GOT3 (cell line): ENCODE measurements at places on chromosomes 5 and 9.

DNA sequence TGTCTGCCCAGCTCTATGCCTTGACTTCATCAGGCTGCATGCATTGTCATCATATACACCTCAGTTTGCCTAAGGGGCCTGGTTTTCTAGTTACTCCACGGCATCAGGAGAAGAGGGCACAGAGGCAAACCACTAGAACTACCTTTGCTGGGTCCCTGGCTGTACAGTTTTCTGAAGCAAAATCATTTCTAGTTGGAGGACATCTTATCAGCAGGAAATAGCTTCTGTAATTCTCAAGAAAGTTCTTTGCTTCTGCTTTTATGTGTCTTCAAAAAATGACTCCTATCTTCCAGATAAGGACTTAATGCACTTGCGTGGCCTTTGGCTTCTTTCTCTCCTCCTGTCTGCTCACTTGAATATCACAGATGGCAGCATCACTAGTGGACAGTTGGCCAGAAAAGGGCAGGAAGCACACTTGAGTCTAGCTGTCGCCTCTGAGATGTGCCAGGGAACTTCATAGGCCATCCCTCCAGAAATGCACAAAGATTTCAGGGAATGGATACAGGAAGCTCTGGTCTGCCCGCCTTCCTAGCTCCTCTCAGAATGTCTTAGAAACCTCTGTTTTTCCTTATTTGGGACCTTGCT, 22.4 kb upstream of the LTC4S start:
- DNase-seq, result no peak

DNA sequence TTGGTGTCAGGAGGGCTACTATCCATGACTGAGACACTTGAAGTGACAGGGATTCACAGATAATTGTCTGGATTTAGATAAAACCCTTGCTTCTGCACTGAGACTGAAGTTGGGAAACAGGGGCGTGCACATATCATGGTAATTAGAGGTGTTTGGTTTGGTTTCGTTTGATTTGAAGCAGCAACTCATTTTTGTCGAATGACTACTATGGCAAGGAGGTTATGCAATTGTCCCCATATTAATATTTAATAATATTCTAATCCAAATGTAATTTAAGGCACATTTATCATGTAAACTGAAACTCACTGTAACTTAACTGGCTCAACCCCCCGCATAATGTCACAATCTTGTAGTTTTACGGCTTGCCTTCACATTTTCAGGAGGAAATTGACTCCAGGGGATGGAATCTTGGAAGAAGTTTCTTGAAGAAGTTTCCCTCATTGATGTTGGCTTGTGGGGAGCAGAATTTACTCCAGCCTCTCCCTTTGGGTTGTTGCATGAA, 12.5 kb downstream of the ZNF366 start:
- DNase-seq, result no peak

- no peak for DNase-seq
Measured at GRCh38 chr5:64595031-64595855, 89.4 kb downstream of the RGS7BP start.

GRCh38 chr5:176153741-176154140, 84.5 kb upstream of the SIMC1 start:
- no peak for DNase-seq

DNA sequence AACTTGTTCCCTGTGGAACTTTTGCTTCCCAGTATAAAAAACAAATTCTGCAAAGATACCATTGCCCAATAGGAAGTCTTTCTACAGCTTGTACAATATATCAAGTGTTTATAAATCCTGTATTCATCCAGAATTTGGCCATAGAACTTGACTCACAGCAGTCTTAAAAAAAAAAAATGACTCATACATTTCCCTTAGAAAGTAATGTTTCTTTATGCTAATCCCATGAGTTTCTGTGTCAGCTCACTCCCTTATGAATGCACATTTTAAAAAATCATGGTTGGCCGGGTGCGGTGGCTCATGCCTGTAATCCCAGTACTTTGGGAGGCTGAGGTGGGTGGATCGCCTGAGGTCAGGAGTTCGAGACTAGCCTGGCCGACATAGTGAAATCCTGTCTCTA, 89.3 kb upstream of the DMRT1 start:
- DNase-seq, result no peak

DNA sequence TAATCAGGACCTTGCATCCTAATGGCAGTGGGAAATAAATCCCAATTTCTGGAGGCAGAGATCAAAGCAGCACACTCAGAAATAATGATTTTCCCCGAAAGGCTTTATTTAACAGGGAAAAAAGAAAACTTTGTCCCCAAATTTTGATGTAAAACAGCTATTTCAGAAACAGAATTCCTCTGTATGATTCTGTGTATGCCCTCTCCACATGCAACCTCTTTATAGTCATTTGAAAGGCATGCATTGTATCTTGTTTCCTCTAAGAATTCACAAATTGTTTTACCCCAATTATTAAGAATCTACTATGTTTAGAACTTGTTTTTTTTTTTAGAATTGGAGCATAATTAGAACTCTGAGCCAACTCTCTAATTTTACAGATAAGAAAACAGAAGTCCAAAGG, 2.7 kb upstream of the PTAR1 start:
- no peak for DNase-seq

DNA sequence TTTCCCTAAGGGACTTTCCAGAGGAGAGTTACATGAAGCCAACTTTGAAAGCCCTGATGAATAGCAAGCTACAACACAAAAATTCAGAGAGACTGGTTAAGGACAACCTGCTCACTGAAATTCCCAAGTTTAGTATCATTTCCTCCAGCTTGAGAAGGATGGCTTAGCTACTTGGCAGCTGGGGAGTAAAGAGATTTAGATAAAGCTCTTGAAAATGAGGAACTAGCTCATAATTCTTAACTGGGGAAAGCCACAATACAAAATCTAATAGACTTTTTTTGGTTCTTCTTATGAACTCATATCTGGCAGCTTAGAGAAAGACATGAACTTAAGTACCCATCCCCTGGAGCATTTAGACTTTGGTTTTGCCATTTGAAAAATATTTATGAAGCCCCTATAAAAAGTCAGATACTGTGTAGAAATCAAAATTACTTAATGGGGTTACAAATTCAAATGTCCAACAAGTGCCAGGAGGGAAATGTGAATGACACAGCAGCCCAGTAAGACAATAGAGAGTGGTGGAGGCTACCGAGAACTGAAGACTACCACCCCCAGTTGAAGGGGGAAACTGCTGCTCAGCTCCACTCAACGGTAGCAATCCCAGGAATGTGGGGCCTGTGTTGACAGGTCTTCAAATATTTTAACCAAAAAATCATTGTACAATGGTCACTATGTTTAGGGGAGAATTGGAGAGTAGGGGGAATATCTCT, 79.4 kb upstream of the ADRB2 start:
- DNase-seq, result no peak

GRCh38 chr5:128764601-128765310, 200.5 kb upstream of the SLC27A6 start:
- no peak for DNase-seq

GRCh38 chr9:124366476-124367220, 48.6 kb downstream of the PSMB7 start:
- DNase-seq, result no peak

DNA sequence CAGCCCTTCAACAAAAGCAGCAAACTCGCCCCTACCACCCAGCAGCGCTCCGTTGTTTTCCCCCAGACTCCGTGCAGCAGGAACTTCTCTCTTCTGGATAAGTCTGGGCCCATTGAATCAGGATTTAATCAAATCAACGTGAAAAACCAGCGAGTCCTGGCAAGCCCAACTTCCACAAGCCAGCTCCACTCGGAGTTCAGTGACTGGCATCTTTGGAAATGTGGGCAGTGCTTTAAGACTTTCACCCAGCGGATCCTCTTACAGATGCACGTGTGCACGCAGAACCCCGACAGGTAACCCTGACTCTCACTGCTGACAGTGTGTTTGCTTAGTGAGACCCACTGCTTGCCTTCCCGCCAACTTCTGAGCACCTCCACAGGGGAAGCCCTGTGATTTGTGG, 81.8 kb downstream of the PRDM6 start:
- no peak for DNase-seq

DNA sequence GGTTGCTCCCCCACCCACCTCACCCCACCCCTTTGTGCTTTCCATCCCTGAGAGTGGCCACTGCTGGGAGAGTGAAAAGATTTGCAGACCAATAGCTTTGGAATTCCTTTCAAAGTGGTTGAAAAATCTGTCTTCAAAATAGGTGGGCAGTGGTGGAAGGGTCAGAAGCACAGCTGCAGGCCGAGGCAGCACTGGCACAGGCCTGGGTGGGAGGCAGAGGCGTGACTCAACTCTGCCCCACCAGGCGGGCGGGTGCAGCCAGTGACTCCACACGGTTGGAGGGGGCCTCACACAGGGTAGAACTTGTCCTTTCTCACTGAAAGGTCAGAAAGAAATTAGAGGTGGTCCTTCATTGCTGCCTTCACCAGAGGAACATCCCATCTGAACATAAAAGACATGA, 214.9 kb upstream of the TBCA start:
- DNase-seq, result no peak

GRCh38 chr5:104146652-104147051, 584.1 kb upstream of the NUDT12 start:
- no peak for DNase-seq

DNA sequence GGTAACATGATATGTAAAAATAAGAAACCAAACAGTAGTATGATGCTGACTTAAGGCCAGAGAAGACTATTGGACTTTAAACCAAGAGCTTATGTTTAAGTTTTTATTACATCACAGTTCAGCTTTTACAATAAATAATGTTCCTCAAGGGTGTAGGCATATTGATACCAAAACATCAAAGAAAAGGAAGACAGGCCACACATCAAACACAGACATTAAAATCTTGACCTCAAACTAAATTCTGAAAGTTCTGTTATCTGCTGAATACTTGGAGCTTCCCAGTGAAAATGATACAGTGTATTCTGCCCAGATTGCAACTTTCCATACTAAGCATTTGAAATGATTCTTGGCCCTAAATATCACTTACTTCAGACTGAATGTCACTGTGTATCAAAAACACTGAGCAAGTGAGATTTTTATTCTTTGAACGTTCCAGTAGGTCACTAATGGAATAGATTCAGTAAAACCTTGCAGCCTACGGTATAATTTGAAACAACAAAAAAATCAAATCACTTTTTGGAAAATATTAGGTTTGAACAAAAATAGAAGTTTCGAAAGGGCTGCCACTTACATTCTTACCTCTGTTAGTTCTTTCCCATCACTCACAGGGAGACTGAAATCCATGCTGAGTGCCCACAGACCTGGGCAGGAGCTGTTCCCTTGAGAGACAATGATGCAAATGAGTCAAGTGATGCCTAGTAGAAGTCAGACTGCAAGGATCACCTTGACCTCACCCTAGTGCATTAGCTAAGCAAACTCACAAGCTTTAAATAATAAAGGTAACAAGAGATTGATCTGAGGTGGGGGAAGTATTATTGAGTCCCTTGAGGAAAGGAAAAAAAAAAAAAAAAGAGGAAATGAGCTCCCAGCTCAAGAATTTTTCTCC, 2.5 kb downstream of the LPAR1 start:
- DNase-seq, result no peak

- no peak for DNase-seq
Measured at GRCh38 chr9:8668751-8669150, 869.2 kb upstream of the DMAC1 start.

DNA sequence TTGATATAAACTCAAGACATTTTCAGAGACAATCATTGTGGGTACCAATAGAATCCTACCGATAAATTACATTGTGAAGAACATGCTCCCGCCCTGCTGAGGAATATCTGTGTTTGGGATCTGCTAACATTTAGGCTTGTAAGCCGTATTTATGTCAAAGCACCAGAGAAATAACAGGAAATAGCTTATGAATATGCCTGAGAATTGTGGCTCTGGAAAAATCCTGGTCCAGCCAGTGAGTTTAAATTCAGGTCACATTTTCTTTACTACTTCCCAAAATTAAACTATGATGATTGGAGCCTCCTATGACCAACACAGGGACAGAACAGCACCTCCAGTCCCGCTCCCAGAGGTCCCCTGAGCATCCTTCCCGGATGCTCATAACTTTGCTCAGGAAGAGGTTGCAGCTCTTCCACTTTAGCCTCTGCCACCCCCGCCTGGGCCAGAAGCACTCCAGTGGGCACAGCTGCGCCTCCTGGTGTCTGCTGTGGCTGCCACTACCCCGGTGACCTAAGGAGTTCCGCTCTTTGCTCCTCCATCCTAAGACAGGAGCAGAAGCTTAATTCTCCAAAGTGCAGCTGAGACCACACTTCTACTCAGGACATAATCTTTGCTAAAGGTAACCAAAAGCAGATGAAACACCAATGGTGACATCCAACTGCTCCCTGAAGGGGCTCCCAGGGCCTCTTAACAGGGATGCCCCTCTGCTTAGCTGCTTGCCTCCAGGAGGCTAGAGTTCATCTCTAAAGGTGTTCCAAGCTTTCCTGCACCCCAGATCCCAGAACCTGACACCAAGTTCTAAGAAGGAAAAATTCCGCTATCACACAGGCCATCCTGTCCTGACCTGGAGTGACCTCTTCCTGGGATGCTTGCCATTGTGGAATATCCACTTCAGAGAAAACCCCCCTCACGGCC, 58.8 kb downstream of the SLC1A1 start:
- no peak for DNase-seq

GRCh38 chr9:7906783-7907550, 107.4 kb upstream of the DMAC1 start:
- DNase-seq, result no peak

DNA sequence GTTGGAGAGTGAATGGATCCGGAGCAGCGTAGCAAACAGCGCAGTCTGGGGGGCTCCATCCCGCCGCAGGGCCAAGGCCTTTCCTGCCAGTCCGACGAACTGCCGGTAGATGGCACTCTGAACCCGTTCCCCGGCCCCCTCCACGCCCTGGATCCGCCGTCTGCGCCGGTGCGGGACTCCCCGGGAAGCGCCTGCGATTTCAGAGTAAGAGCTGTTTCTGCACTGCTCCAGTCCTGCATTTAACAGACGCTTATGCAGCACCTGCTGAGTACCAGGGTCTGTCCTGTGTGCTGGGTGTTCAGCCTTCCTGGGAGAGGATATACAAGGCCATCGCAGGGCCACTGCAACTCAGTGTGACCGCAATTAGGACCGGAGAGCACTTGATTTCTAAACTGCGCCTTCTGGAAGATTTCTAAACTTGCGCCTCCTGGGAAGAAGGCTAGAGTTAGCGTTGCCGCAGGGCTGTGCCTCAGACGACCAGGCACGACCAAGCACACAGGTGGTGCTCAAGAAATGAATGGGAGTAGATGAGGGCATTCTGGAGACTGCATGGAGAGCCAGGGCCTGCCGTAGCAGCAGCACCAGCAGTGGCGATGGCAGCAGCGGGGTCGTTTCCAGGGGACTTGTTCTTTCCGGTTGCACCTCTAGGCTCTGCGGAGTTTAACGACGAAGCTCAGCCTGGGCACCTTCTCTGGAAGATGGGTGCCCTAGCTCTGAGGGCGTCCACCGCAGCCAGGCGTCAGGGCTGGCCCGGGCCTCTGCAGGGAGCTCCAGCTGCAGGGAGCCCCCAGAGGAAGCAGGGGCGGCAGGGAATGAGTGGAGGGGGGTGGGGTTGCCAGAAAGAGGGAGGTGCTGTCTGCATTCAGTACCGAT, 14.3 kb upstream of the TIFAB start:
- peak; percentile 49 for DNase-seq

GRCh38 chr5:116395226-116395625, 179.4 kb downstream of the SEMA6A start:
- no peak for DNase-seq

- no peak for DNase-seq
Measured at GRCh38 chr9:31590091-31590490, 794.4 kb upstream of the ACO1 start.
